ENCODE measurements at places on chromosomes 16 and 17.
A peak's percentile ranks its signal among the peaks of the same experiment; 100 is the strongest.

DNA sequence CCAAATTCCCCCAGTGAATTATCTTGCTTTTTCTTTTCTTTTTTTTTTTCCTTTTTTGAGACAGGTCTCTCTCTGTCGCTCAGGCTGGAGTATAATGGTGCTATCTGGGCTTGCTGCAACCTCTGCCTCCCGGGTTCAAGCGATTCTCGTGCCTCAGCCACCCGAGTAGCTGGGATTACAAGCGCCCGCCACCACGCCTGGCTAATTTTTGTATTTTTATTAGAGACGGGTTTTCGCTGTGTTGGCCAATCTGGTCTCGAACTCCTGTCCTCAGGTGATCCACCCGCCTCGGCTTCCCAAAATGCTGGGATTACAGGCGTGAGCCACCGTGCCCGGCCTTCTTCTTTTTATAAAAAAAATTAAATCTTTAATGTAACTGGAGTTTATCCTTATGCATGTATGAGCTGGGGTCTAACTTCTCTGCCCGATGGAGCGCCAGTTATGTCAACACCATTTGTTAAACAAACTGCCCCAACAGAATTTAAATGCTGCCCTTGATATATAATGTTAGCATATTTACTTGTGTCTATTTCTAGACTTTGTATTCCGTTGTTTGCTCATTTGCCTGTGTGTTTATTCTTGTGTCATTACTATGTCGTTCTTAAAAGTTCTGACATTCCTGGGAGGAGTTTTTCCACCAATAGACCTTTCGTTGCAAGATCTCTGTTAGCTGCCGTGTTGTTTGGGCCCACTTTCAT lies 535 bp upstream of the AURKB start:
- DNase-seq: no peak

DNA sequence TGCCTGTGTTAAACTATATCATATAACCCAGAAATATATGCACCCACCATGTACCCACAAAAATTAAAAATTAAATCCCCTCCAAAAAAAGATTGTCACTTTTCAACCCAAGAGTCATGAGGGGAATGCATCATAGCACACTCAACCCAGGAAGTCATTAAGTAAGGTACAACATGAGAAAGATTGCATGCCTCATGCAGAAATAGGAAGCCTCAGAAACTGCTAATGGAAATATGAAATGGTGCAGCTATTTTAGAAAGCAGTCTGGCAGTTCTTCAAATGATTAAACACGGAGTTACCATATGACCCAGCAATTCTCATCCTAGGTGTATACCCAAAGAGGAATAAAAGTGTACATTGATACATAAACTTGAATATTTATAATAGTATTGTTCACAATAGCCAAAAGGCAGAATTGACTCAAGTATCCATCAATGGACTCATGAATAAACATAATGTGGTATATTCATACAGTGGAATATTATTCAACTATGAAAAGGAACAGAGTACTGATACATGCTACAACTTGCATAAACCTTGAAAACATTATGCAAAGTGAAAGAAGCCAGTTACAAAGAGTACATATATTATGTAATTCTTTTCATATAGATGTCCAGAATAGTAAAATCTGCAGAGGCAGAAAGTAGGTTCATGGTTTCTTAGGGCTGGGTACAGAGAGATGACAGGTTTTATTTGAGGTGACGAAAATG lies 70.4 kb downstream of the TMEM100 start:
- DNase-seq: no peak

DNA sequence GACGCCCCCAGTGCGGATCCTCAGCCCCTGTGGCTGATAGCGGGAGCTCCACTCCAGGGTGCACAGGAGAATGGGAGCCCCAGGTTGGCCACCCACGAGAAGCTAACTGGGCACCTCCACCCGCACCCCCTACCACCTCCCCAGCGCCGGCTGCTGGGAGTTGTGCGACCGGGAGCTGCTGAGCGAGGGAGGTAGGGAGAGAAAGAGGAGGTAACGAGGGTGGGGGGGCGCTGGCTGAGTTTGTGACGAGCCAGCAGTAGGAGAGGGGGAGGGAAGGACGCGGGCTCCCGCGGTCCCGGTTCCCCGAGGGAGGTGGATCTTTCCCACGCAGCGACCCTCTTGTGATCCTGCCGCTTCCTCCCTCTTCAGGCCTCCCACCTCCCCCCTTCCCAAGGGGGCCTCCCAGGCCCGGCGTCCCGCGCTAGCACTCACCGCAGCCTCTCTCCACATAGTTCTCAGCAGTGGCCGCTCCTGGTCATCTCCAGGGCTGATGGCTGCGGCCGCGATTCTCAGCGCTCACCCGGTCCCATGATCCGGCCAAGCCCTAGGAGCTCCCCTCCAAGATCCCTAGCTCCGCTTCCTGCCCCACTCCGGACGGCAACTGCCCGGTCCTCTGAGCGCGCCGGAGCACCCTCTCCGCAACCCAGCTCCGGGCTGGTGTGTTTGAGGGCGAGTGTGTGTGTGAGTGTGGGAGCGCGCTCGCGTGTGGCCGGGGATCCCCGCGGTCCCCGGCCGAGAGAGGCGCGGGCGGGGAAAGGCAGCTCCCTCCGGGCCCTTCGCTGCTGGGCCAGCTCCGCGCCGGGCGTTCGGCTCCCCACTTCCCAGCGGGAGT lies at the start of gene GRIN2A:
GRIN2A (minus strand) TSS at position 207 of the 832 bp plus-strand sequence. CDS start 2,017 bp downstream, outside the sequence.
- DNase-seq: no peak

- DNase-seq: no peak
These were observed 25.3 kb upstream of the BRD7 start for GRCh38 chr16:50393858-50394802.

- DNase-seq: no peak
These were observed 5.9 kb downstream of the CCL7 start for GRCh38 chr17:34275881-34276280.

DNA sequence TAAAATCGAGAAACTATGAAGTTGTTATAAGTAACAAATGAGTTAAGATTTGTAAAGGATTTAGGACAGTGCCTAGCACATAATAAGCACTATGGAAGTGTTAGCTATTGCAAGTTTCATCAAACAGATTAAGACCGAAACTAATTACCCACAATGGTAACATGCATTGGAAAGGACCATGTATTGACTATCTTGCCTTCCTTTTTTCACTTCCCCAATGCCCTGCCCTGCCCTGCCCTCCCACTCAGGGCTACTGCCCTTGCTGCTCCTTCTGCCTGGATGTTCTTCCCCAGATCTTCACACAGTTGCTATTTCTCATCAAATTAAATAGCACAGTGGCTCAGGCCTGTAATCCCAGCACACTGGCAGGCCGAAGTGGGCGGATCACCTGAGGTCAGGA lies 202.1 kb upstream of the PSMD7 start:
- DNase-seq: no peak

DNA sequence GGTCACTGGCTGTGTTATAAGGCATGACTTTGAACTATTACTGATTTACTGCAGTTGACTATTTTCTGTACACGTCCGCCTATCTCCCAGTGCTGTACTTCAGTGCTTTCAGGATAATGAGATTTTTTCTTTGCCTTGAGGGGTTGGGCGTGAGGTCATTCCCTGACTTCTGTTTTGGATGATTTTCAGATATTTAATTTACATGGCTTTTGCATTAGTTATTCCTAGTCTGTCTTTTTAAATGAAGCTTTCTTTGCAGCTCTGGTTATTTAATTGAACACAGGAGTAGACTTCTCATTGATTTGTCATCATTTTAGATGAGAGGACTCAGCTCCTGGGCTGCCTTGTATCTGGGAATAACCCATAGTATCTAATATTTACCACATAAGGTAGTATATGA lies 23.7 kb downstream of the WIPF2 start:
- no peak for DNase-seq

- peak; percentile 17 for DNase-seq
These were observed 50.0 kb upstream of the STH start for GRCh38 chr17:45948881-45949624.

- no peak for DNase-seq
These were observed 26.3 kb downstream of the MPG start for GRCh38 chr16:104355-104754.

DNA sequence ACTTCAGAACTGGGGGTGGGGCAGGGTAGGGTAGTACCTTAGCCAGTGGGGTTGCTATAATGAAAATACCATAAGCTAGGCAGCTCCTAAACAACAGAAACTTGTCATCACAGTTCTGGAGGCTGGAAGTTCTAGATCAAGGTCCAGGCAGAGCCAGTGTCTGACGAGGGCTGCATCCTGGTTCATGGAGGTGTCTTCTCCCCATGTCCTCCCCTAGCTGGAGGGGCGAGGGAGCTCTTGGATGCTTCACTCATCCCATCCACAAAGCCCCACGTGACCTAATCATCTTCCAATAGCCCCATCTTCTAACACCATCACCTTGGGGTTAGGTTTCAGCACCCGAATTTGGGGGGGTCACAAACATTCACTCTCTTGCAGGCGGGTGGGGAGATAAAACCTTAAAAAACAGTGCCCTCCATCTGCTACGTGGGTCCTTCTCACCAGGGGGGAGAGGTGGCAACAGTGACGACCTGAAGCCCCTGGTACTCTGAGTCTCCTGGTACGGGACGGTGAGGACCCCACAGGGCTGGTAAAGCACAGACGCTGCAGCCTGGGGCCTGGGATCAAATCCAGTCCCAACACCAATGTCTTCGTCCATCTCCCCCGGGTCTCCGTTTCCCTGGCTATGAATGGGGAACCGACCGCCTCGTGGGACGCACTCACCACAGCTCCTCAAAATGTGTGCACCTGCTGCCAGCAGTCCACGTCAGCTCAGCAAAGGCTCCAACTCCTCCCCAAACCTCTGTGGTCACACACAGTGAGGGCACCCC lies 22.8 kb downstream of the RAB40B start:
- DNase-seq: no peak

DNA sequence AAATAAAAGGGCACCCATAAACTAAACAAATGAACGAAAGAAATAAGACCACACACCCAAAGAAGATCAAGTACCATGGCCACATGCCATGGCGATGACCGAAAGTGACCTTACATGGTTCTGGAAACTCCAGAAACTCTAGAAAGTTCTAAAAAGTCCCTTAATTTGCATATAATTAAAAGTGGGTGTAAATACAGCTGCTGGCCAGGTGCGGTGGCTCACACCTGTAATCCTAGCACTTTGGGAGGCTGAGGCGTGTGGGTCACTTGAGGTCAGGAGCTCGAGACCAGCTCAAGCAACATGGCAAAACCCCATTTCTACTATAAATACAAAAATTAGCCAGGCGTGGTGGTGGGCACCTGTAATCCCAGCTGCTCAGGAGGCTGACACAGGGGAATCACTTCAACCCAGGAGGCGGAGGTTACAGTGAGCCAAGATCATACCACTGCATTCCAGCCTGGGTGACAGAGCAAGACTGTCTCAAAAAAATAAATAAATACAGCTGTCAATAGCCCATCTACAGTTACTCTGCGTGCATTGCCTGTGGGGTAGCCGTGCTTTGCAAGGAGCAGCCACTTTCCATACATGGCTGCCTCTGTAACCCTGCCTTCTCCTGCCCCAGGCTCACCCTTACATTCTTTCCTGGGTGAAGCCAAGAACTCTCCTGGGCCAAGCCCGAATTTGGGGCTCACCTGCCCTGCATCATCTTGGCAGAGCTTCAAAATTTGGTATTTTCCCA lies 7.2 kb upstream of the ZNF778 start:
- no peak for DNase-seq

DNA sequence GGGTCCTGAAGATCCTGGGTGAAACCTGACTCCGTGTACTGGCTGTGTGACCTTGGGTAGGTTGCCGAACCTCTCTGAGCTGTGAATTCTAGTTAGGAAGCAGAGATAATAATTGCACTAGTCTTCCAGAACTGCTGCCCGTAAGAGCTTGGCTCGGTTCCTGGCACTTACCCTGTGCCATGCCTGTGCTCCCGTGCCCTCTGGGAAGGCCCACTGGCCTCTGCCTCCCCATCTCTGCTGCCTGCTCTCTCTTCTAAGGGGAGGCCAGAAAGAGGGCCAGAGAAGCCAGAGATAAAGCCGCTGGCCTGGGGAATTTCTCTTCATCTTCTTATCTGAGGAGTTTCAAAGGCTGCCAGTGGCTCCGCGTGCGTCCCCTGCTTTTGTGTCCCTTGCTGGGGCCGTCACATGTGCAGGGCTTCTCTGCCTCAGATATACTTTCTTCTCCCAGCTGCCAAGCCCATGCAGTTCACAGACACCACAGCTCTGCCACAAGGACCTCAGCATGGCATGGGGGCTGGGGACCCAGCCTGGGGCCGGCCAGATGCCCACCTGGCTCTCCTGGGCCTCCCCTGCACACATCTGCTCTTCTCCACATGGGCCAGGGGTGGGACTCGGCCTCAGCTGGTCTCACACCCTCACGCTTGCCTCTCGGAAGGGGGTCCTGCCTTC lies 145.2 kb downstream of the SDK2 start:
- no peak for DNase-seq

GRCh38 chr16:13453325-13453724 lies 466.6 kb upstream of the ERCC4 start:
- no peak for DNase-seq

- DNase-seq: no peak
These were observed 41.3 kb downstream of the VAC14 start for GRCh38 chr16:70759666-70760065.

DNA sequence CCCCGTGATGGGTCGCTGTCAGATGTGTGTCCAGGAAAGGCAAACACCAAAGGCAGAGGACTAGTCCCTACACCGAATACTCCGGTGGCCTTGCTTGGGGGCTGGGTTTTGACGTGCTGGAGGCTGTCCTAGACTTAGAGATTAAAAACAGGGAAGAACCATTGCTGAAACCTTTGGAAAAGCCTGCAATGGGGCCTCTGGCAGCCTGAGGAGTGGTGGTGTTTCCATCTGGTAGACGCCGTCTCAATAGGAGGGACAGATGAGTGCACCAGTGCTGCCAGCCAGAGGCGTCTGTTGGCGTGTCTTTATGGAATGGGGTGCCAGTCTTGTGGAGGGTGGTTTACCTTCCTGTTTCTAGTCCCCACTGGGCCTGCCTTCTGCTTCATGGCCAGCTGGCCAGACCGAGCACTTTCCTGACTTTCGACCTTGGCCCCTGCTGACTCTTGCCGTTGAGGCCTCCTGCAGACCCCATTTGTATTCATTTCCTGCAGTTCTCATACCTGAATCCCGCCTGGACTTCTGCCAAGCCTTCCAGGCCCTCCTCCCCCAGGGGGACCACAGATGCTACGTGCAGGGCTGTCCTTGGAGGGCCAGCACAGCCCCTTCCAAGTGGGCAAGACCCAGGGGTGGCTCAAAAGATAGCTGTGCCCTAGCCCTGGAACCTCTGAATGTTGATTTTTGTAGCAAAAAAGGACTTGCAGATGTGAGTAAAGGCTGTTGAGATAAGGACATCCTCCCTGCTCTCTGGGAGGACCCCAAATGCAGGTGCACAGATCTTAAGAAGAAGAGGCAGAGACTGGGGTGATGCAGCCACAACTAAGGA lies 1.9 kb upstream of the DNASE1 start:
- no peak for DNase-seq

DNA sequence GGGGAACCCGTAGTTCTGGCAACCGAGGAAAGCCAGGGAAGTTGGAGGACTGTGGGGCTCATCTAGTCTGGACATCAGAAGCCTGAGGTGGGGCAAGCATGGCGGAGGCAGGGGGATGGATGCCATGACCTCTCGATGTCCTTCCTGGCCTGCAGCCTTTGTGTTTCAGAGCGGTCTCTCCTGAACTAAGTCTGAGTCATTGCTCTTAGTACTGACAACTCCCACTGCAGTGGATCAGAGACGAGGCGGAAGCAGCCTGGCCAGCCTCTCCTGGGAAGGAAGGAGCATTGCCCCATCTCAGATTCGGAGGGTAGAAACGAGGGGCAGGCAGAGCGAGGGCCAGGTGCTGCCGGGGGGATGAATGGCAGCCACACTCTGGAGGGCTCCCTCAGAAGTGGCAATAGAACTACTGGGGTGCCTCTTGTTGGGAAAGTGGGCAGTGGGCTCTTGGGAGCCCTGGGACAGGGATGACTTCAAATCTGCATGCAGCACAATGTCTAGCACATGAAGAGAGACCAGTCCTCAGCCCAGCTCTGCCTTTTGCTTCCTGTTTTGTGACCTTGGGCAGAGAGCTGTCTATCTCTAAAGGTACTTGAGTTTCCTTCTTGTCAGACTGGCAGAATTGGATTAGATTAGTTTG lies 3.6 kb upstream of the STAC2 start:
- no peak for DNase-seq
